ENCODE measurements at places on chromosomes 4 and X.
A peak's percentile ranks its signal among the peaks of the same experiment; 100 is the strongest.

- peak; percentile 29 for DNase-seq
These were observed 72.8 kb upstream of the MTNR1A start for GRCh38 chr4:186628058-186628711.

DNA sequence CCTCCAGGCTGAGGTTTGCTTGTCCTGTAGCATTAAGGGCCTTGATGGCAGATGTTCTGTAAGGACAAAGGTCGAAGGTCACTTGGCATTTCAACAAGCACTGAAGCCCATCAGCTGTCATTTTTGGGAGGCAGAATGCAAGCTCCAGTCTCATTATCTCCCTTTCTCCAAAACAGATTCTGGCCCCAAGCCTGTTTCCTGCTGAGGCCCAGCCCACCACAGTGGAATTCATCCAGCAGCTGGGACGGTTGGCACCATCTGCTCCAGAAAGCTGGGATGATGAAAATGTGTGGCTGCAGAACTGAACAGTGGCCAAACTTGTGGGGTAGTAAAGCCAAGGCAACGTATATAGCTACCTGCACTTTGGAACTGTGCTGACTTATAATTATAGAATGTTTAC lies 17.7 kb upstream of the PPEF2 start:
- peak; percentile 41 for DNase-seq

DNA sequence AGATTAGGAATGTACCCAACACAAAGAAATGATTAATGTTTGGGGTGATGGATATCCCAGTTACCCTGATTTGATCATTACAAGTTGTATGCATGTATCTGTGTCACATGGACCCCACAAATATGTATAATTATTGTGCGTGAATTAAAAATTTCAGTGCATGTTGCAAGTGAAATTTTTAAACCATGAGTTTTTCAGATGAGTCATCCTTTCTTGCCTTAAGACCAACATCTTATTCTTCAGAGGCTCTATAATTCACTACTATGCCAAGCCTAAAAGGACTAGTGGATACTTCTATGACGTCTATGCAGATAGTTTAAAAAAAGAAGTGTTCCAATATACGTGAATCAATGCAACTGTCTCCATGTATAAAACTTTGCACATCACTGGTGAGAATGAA lies 113.0 kb upstream of the SH3RF1 start:
- no peak for DNase-seq

- peak; percentile 92 for DNase-seq
These were observed 70.0 kb upstream of the TSPAN5 start for GRCh38 chr4:98728433-98728832.
